ENCODE measurements at places on chromosomes 12 and 14.

GRCh38 chr14:63248211-63248610 lies 44.0 kb downstream of the RHOJ start:
- DNase-seq, result no peak

- no peak for DNase-seq
These were observed 33.8 kb downstream of the DCP1B start for GRCh38 chr12:1970331-1970900.

- DNase-seq, result no peak
These were observed 615 bp downstream of the CDKN1B start for GRCh38 chr12:12717586-12718380.

GRCh38 chr12:93125126-93125525 lies 196.0 kb upstream of the EEA1 start:
- no peak for DNase-seq

DNA sequence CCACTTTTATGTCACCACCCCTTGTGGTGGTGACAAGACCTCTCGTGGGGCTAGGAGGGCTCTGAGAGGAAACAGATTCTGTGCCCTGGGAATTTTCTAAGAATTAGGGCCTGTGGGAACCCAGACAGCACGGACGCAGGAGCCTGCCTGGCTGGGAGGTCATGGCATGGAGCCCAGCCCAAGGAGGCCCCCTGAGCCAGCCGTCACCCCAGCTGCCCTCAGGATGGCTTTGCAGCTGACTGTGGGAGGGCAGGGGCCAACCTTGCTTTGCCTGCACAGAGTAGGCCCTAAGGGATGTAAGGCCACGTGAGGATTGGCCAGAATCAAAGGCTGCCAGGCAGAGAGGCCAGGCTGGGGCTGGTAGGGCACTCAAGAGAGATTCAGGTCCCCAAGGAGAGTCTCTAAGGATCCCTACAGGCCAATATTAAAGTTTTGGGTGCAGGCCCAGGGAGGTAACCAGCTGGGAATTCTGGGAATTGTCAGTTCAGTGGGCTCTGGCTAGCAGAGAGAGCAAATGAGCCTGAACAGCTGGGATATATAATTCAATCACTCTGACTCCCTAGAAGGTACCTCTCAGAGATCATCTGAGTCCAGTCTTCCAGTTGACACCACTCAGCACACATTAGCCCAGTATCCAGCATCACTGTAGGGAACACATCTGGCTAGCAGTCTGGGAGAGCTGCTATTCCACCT lies 6.4 kb downstream of the LTBP2 start:
- DNase-seq, result no peak

DNA sequence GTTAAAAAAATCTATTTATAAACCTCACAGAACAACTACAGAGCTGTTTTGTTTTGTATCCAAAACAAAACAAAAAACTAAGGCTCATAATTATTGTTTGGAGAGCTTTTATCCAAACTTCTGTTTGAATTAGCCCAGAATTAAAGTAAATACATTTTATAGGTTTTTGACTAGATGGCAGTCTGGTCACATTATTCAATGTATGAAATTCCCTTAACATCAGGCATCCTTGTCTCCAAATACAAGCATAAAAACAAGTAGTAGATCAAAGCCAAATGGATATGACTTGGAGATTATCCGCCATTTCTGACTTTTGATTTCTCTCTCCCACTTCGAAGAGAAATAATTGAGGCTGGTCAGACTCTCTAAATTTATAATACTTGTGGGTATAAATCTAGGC lies 63.5 kb downstream of the SLC38A1 start:
- DNase-seq, result no peak
